Progenitor cell of endocrine pancreas (in vitro differentiated cells): ENCODE measurements at places on chromosomes 7 and 10. TPM values are rescaled to one million over a fixed set of nuclear protein-coding genes. Genes with fewer than 3 reads are reported as not detected.

- H3K36me3 ChIP-seq: no peaks in the 10 kb centered on the region
- no peak overlapping the region for H3K27ac ChIP-seq
- DNase-seq: no peak
- no peak overlapping the region for H3K4me3 ChIP-seq
- H3K4me1 ChIP-seq: peaks cover 6% of the 10 kb centered on the region
Measured at GRCh38 chr10:11616021-11616420, 4.6 kb upstream of the USP6NL start.

DNA sequence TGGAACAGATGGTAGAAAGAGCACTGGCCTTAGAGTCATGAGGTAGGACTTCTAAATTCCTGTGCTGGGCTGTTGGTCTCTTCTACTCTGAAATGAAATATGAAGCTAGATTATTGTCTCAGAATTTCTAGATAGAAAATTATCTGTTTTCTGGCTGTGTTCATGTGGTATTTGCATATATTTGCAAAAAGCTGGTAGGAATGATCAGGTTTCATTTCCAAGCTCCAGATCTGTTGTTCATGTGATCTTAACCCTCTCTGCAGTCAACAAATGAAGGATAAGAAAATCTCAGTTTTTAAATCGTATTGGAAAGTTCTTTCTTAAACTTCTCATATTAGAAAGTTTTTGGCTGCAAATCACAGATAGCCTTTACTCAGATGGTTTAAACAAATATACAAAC, 248.3 kb downstream of the CDK14 start:
- H3K27me3 ChIP-seq: no peaks in the 10 kb centered on the region
- no peak overlapping the region for H3K27ac ChIP-seq
- H3K36me3 ChIP-seq: peaks cover 5% of the 10 kb centered on the region
- no peak for DNase-seq
- peaks cover 20% of the 10 kb centered on the region for H3K4me1 ChIP-seq

Gene FKBP6
- not detected in 2 replicates for total RNA-seq

DNA sequence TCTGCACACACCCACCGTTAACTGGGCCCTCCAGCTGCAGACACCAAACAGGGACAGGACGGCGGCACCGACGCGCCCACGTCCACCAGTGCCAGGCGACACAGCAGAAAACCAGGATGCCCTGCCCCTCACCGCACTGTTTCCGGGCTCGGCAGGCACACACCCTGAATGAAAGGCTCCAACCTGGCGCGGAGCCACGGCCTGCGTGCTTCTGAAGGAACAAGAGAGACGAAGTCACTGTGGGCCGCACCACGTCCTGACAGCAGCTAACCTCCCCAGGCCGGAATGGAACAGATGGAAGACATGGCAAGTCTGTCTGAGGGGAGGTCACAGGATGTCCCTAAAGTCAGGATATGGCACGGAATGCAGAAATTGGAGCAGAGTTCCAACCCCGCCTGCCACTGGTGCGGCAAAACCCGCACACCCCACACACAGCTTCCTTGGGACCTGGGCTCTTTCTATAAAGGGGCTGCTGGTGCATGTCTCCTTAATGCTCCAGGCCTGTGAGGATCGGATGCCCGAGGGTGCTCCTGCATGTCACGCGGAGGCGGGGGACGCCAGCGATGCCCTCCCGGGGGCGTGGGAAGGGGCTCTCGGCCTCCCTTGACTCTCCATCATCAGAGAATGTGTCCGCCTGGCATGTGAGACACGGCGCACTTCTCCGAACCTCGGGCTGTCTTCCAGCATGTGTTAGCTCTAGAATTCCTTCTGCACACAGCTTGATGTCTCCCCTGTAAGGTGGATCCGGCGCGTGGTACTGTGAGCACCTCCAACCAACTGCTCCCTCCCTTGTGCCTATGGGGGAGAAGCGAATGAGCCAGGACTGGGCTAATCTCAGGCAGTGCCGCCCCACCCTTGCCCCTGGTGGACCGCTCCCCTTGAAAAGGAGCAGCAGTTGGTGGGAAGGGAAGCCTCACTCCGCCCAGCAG, 3.9 kb upstream of the GPER1 start:
- DNase-seq: no peak
- no peak overlapping the region for H3K4me3 ChIP-seq
- H3K27me3 ChIP-seq: no peaks in the 10 kb centered on the region
- H3K27ac ChIP-seq: no peak overlapping the region
- peaks cover 2% of the 10 kb centered on the region for H3K36me3 ChIP-seq
- H3K4me1 ChIP-seq: peaks cover 19% of the 10 kb centered on the region

Gene TUBB8
- 0.71 and 0.77 TPM in 2 replicates for total RNA-seq

- DNase-seq: no peak
- H3K36me3 ChIP-seq: peaks cover 35% of the 10 kb centered on the region
- no peak overlapping the region for H3K27ac ChIP-seq
- H3K27me3 ChIP-seq: no peaks in the 10 kb centered on the region
Measured at GRCh38 chr10:127044186-127044585, 139.0 kb downstream of the DOCK1 start.
